Endothelial cell of umbilical vein (primary cell): ENCODE measurements at places on chromosomes 1 and 21. TPM values are rescaled to one million over a fixed set of nuclear protein-coding genes. Genes with fewer than 3 reads are reported as not detected.

GRCh38 chr21:41616031-41616591 lies 108.2 kb upstream of the TMPRSS2 start:
- H3K27ac ChIP-seq, result no peak overlapping the region
- H3K27me3 ChIP-seq, result no peaks in the 10 kb centered on the region
- H3K4me1 ChIP-seq, result no peaks in the 10 kb centered on the region

Gene SLC25A34
- total RNA-seq, result 0.76 and 1.1 TPM in 2 replicates

Gene RPTN
- total RNA-seq, result not detected in 2 replicates

Gene ATP1A2
- total RNA-seq, result not detected in 2 replicates

DNA sequence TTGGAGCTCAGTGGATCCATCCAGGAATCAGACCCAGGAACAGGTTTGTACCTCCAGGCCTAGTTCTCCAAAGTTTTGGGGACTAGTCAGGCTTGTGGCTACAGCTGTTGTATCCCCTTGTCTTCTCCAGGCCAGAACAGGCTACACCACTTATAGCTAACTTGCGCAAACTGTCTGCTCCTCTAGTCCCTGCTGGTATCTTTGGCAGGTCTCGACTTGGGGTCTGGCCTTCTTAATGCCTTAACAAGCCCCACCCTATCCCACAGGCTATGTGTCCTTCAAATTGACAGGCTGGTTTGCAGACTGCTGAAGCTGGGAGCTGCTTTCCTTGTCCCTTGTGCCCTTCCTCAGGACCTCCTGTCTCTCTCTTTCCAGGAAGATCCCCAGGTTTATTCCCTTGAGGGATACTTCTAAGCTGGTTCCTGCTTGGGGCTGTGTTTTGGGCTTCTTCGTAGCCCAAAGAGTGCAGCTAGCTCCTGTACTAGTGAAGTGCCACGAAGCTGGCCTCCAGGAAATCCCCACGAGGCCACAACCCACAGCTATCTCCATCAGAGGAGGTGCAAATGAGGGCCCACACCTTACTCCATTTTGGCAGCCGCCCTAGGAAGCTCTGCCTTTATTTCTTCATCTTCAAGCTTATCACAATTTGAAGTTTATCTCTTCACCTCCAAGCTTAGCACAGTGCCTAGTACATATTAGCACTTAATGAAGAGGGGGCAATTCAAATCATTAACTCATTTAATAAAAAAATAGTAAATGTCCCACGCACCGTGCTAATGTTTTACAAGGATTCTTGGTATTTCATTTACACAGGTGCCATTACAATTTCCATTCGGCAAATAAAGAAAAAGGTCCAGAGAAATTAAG lies 683 bp upstream of the DMAP1 start:
- H3K27me3 ChIP-seq, result no peaks in the 10 kb centered on the region
- H3K27ac ChIP-seq, result no peak overlapping the region
- peak overlapping the region; percentile 64 for H3K4me3 ChIP-seq
- peaks cover 13% of the 10 kb centered on the region for H3K4me1 ChIP-seq
- DNase-seq, result no peak

GRCh38 chr1:187157552-187157951 lies 328.8 kb downstream of the PLA2G4A start:
- H3K4me1 ChIP-seq, result no peaks in the 10 kb centered on the region
- no peak for DNase-seq
- no peaks in the 10 kb centered on the region for H3K36me3 ChIP-seq

DNA sequence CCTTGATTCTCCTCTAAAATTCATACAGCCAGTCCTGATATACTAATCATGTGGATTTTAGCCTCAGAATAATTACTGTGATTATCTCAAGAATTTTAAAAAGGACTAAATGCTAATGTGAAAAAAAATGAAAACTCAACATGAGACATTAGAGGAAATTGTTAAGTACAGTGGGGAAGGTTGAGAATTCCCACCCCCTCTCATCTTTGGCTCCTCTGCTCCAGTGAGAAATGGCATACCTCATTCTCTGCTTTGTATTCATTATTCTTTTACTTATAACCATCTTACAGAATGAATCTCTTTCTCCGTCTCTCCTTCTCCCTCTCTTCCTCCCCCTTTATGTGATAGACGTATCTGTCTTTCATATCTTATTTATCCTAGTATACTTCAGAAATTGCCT lies 70.9 kb downstream of the DIRAS3 start:
- peaks cover 2% of the 10 kb centered on the region for H3K4me1 ChIP-seq
- H3K27me3 ChIP-seq, result no peaks in the 10 kb centered on the region
- no peaks in the 10 kb centered on the region for H3K36me3 ChIP-seq
- H3K4me3 ChIP-seq, result no peak overlapping the region
- H3K27ac ChIP-seq, result no peak overlapping the region

Gene CELA3A
- not detected in 2 replicates for total RNA-seq
